ENCODE measurements at places on chromosomes 2 and 18.

DNA sequence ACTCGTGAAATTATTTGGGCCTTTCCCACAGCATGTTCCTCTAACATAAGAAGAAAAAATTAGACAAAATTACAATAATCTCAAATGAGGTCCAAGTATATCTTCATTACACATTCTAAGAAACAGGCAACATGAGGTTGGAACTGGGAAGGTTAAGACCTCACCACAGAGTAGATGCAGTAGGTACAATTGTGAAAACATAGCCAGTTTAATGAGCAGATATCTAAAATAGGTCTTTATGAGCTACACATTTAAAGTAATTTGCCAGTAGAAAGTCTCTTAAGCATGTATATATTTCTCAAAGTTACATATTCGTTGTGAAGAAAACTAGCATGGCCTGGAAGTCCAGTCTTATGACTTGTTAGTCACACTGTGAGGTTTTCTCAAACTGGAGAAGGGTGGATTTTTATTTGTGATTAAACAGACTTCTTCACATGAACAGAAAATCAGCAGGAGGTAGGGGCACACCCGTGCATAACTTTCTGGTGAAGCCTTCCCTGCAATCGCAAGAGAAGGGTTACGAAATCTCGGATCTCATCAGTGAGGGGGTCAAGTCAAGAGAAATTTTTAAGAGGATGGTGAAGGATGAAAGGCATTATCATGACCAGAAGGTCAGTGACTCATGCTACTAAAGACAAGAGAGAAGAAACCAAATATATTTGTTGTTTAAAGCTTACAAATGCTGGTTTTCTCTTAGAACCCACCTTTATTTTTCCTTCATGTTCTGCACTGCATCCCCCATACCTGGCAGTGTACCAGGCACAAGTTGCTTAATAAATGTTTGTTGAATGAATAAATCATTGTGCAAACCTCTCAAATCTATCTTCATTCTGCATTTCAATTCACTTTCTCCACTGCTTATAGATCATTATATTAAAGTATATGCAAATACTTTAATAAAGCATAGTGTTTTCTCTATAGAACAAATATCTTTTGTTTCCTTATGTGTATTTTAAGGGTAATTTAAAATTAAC is 5.1 kb upstream of the RAB27B start:
- DNase-seq: no peak

DNA sequence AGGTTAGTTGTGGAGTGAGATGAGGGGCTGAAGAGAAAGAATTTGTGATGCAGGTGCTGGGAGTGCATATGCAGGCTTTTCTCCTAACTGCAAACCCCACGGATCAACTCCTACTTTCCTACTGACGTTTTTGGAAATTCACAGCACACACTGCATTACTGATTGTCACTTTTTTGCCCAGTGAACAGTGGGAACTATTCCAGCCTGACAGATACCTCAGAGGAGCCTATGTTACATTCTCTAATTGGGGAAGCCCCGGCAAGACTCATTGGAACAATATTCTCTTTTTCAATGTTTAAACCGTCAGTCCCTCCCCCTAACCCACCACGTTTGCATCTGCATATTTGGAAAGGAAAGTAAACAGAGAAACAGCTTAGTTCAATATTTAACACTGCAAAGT is 126.2 kb downstream of the DPP4 start:
- DNase-seq: no peak

DNA sequence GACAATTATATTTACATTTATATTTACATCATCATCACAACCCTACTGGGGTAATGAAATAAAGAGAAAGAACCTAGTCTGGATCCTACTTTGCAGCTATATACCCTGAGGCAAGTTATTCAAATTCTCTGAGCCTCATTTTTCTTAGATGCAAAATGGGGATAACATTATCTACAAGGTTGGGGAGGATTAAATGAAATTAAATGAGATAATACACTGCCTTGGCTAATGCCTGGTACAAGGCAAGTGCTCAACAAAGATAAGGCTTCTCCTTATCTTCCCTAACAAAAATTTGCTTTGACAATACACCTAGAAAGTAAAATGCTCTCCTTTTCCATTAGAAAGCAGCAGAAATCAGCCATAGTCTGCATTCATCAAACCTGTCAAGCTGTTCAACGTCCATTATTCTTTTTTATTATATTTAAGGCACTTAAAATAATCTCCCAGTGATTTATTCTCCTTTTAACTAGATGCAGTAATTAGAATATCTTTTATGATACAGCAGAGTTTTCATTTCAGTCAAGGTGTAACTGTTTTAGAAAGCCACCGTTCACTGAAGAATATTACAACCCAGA is 44.8 kb downstream of the TCF4 start:
- DNase-seq: no peak

DNA sequence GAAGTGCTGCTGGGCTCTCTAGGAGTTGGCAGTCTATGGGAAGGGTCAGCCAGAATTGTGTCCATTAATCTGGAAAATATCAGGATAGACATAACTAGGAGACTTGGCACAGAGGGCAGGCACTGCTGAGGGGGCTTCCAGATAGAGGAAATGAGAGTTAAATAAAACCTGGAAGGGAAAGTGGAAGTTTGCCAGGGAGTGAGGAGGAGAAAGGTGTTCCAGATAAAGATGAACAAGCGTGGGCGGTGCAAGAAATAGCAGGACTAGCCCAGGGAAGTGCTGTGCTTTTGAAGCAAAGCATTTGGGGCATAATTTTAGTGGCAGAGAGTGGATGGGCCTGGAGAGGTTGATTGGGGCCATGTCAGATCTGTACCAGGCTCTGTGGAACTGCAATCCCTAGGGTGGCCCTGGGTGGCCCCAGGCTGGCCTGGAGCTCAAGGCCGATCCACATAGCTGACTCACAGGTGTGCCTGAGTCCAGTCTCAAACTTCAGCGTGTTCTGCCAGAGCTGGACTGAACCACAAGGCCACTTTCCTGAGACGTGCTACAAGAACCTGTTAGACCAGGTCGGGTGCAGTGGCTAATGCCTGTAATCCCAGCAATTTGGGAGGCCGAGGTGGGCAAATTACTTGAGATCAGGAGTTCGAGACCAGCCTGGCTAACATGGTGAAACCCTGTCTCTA is 26.9 kb downstream of the GALM start:
- no peak for DNase-seq

GRCh38 chr18:11747731-11748130 is 58.7 kb downstream of the GNAL start:
- DNase-seq: no peak

- DNase-seq: no peak
Observed at GRCh38 chr2:8072907-8073306, 608.9 kb upstream of the ID2 start.

- no peak for DNase-seq
Observed at GRCh38 chr2:136134126-136134525, 16.2 kb upstream of the CXCR4 start.

GRCh38 chr2:226339616-226340015 is 460.0 kb downstream of the IRS1 start:
- no peak for DNase-seq

- DNase-seq: no peak
Observed at GRCh38 chr2:173521450-173522192, 166.9 kb downstream of the CDCA7 start.

- no peak for DNase-seq
Observed at GRCh38 chr18:77433076-77433475, 183.4 kb downstream of the GALR1 start.

DNA sequence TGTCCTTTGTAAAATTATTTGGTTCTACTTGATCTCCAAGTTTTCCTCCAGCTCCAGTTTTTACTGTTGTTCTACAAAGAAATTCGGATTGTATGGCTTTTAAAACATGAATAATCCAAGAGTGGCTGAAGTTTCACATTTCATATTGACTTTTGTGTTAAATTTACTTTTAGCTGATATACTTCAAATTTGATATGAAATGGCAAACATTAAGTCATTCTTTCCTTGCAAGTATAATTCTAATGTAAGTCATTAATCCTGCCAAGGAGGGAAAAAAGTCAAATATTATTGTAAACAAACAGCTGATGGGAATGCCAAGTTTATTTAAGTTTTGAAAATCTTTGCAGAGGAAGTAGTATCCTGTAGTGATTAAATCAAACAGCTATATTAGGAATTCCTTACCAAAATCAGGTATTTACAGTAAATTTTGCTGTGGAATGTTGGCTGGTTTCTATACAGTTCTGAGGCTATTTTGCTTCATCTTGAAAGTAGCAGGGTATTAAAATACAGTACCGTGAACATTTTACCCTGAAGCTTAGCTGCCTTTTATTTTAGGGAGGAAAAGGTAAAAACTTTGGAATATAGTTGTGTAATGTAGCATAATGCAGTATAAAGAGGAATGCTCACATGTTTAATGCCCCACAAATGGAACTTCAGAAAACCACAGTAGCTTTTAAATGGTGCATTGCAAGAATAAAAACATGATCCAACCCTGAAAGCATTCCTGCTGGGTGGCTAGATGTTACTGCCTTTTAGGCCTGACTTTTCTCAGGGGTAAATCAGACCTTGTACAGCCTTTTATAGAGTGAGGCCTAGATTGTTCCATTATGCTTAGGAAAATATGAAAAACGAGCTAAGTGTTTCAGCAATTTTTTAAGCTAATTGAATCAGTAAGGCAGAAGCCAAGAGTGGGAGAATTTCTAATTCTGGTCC is 62.7 kb upstream of the NT5C1B start:
- DNase-seq: no peak

DNA sequence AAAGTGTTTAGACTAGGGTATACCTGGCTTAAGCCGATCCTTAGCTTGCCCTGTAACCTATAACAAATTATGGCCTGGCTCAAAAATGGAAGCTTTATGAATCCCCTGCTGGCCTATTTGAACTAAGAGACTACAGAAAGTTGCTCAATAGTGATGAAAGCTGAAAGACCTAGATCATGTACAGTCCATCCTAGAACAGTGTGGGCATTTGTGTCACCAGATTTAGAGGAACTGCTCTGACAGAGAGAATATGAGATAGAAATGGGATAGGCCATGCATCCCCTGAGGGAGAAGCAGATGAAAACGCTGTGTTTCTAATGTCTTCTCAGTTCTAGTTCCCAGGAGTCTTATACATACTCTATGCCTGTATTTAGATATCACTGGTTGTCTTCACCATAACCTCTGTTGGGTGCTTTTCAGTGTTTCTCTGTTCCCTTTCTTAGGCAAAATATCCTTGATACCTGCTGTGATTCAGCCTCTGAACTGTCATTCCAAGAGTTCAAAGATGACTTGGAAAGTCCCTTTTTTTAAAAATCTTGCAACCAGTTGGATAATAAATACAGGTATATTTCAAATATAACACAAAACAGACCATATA is 246.9 kb upstream of the SLC39A10 start:
- DNase-seq: no peak

DNA sequence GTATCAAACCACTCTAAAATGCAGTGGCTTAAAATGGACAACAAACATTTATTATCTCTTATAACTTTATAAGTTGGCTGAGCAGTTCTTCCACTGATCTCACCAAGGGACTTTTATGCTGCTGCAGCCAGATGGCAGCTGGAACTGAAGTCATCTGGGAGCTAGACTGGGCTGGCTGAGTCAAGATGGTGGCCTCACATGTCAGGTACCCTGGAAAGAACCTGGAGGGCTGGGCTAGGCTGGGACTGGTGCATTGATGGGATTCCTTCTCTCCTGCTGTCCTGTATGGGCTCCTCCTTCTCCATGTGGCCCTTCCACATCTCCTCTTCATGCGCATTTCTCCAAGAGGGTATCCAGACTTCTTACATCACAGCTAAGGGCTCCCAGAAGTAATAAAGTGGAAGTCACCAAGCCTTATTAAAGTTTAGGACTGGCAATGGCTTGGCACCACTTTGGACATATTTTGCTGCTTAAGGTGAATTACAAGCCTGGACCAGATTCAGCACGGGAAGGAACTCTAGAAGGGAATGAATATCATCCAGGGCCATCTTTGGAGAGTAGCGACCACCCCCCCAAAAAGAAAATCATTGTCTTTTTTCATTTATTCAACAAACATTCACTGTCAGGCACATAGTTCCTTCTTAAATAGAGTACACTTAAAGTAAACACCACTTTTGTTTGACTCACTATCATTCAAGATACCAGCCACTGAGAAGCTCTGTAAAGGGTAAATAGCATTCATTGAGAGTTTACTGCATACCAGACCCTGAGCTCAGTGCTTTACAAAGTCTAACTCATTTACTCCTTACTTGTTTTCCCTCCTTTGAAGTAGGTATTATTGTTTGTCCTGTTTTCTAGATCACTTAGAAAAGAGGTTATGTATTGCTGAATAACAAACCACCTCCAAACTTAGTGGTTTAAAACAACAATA is 138.0 kb downstream of the ZFP36L2 start:
- DNase-seq: no peak

- no peak for DNase-seq
Observed at GRCh38 chr2:135960656-135961551, 24.5 kb downstream of the DARS1 start.

Data from amygdala (tissue), 56 donors.